ENCODE measurements at places on chromosomes 2 and 18.

DNA sequence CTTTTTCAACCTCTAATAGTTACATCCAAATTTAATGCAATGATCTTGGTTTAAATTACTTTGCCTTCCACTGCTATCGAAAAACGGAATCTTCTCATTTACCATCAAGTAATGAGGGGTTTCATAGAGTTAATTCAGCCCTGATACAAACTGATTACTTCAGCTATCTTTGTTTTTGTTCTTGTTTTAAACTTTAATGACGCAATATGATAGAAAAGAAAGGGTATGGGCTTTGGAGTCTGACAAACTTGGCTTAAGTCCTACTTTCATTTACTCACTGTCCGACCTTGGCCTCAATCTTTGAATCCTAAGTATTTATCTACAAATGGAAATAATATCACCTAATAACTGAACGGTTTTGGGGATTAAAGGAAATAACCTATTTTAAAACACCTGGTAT, 16.1 kb downstream of the ADAM17 start:
- no peak for DNase-seq

DNA sequence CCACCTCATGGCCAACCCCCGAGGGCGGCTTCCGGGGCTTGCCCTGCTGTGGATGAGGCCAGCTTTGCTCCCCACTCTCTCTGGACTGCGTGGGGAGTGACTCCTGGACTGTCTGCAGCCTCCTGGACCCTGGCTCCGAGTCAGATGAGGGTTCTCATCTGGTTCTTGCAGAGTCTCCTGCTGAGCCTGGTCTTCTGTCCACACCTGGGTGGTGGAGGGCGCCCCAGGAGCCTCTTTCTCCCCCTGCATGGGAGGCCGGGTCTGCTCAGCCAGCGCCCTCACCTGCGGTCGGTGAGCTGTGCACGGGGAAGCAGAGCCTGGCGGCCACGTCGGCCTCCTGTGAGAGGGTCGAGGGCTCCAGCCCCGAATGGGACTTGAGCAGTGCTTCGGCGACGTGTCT, 78.3 kb downstream of the RTP5 start:
- DNase-seq, result no peak

- DNase-seq, result no peak
Measured at GRCh38 chr2:31337197-31337596, 77.3 kb downstream of the XDH start.

- no peak for DNase-seq
Measured at GRCh38 chr2:9230051-9230802, 23.6 kb downstream of the ASAP2 start.
